ENCODE measurements at places on chromosomes 12 and 14.

GRCh38 chr14:77018785-77019184 lies 9.7 kb downstream of the IRF2BPL start:
- DNase-seq = no peak

DNA sequence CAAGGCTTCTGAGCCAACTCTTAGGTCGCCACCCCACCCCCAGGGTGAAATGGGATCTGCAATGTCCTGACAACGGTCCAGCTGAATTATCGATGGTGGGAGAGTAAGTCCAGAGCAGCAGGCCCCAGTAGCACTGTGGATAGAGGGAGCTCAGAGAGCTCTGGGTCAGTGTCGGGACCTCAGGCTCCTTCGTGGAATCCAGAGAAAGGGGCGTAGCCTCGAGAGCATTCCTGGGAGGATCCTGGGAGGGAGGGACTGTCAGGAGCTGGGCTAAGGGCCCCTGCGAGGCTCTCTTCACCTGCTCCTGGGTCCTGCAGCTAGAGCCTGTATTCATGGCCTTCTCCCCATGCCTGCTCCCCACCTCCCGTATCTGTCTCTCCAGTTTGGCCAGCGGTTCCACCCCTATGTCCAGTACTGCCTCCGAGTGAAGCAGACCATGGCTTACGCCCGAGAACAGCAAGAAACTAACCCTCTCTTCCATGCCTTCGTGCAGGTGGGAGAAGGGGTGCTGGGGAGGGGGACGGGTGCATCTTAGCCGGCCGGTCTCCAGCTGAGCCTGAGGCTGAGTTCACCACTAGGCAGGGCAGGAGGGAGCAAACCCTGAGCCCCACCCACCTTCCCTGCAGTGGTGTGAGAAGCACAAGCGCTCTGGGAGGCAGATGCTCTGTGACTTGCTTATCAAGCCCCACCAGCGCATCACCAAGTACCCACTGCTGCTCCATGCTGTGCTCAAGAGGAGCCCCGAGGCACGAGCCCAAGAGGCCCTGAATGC lies 6.6 kb downstream of the PLEKHG6 start:
- no peak for DNase-seq

DNA sequence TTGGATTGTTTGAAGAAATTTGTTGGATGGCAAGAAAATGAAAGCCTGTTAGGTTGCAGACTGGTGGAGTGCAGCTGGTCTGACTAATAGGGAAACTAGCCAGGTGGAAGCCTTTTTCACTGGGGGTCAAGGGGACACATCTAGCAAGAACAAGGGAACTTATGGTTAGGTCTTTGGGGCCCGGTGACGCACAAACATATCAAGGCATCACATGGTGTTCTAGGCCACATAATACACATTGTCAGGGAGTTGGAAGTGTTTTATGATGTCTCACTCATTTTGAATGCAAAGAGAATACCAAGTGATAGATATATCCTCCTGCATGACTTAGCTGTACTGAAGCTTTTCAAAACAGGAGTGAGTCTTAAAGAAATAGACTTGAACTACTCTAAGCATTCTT lies 351.2 kb downstream of the KCNH5 start:
- DNase-seq = peak; percentile 34

GRCh38 chr12:110590806-110591326 lies 7.7 kb upstream of the PPTC7 start:
- DNase-seq = no peak

DNA sequence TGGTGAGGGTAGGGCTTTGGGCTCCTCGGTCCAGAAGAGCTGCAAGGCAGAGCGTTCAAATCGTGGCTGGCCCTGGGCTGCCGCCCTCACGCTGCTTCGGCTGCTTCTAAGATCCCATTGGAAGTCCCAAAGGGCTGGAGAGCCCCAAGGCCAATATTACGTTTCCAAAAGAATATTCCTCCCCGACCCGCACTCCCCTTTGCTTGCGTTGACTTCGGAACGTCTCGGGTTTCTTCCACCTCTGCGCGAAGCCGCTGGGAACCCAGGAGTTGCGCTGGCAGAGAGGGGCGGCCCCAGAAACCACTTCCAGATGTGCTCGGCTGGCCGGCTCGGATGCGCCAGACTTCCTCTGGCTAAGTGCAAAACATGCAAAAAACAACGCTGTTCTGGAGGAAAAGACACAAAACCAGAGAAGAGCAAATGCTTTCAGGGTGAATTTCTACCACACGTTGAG lies at the start of gene GLT8D2:
TSS of gene GLT8D2 (minus strand) at position 285 of the 454 bp plus-strand sequence. CDS start 30,539 bp downstream, outside the sequence.
- DNase-seq = no peak

DNA sequence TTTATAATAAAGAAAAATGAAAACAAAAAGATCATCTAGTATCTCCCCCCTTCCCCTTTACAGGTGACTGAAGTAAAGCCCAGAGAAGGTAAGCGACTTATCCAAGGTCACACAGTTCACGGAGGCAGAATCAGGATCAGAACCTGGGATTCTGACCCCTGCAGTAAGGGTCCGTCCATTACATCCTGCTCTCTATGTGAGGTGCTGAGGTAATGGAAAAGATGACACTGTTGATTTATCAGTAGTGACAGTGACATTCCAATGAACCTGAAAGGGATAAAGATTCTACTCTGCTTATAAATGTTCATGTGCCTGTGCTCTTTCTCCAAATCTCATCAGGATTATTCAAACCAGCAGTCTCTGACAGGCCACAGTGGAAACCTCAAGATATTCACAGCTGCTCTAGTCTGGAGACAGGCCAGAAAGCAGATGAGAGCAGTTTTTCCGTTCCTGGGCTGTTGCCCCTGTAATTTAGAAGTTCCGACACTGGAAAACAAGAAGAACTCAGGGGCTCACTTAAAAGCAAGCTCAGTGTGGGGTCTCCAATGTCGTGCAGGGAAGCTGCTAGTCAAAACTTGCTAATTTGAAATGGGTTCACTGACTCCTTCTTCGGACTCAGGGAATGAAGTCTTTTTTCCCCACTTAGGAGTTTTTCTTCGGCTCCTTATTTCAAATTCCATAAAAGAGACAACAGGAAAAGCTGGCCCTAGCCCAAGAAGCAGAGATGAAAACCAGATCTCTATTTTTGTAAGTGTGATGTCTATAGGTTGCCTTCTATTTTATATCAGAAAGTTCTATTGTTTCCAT lies 131.8 kb upstream of the EEA1 start:
- DNase-seq = no peak

GRCh38 chr12:480831-481816 lies 21.4 kb downstream of the B4GALNT3 start:
- no peak for DNase-seq

DNA sequence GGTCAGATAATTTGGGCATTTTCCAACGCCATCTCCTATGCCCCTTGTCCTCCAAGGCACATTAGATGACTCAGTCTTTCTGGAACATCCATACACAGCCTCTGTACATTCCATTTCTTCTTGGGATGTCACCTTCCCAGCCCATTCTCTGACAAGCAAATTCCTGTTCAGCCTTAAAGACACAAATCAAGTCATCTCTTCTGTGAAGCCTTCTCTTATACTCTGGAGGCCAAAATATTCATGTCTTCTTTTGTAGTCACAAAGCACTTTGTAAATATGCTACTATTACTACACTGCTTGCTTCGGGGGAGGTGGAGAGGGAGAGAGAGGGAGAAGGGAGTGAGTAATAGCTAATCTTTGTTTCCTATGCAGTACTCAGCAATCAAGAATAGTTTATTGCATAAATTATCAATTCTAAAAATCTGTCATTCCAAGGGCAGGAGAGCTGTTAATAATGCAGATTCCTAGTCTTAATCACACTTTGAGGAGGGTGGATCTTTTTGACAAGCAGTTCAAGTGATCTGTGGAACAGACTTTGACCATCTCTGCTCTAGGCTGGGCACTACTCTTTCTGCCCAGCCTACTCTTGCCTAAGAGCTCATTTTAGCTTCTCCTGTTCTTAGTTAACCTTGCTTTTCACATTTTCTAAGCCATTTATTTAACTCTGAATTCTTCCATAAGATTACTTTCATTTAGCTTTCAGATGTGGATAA lies 27.9 kb downstream of the KCNMB4 start:
- peak; percentile 19 for DNase-seq

DNA sequence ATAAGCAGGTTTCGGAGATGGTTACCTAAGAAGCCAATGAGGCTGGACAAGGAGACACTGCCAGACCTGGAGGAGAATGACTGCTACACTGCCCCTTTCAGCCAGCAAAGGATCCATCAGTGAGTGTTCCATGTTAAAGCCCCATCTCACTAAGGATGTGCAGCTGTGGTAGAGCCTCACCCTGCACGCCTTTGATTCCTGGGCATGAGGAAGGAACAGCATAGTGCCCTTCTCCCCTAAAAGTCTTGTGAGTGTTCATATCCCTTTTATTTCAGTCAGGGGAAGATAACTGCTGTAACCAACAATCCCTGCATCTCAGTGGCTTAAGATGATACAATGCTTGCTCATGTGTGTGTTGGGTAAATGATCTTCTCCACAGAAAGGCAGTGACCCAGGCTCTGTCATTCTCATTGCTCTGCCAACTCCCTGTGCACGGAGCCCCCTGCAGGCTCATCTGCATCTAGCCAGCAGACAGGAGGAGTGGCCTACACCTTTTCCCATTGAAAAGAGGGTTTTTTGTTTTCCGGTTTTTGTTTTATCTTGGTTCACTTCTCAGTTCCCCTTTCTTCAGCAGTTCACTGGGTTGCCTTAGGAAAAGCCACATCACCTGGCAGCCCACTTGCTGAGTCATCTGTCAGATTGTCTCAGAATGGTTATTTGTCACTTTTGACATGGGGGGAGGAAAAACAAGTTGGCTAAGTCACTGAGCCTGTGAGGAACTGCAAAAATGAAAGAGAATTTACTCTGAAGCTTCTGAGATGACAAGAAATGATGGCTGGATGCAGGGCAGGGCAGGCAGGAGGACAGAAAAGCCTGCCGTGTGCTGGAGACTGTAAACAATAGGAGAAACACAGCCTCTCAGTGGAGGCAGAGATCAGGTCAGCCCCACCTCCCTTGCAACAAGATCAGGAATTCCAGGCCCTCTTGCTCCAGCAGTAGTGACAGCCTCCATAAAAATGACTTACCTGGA lies 193.3 kb downstream of the ANO4 start:
- DNase-seq = peak; percentile 14

- no peak for DNase-seq
Observed at GRCh38 chr12:29711381-29711780, 72.4 kb downstream of the TMTC1 start.

- no peak for DNase-seq
Observed at GRCh38 chr12:107033758-107034739, 47.1 kb upstream of the MTERF2 start.

GRCh38 chr12:4809013-4809448 lies 88.8 kb downstream of the GALNT8 start:
- no peak for DNase-seq

- DNase-seq = no peak
Observed at GRCh38 chr12:128138125-128138524, 128.8 kb upstream of the TMEM132C start.

- no peak for DNase-seq
Observed at GRCh38 chr12:57756406-57757341, 1.8 kb downstream of the MARCHF9 start.

DNA sequence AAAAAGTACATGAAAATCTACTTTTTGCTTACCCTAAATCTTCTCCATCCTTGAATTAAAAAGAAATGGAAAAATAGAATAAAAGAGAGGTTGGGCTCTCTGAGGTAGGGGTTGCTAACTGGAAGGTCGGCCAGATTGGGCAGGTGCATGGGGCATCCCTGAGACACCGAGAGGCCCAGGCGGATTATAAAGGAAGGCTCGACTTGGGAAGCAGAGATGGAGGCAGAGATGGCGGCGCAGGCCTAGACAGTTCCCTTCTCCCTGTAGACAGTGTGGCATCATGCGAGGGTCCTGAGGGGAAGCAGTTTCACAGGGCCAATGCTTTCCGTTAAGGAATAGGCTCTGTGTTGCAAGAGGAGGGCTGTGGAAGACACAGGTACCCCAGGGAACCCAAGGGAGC lies 3.7 kb upstream of the KRT74 start:
- no peak for DNase-seq

GRCh38 chr14:91429385-91429784 lies 11.8 kb upstream of the CCDC88C start:
- DNase-seq = no peak

DNA sequence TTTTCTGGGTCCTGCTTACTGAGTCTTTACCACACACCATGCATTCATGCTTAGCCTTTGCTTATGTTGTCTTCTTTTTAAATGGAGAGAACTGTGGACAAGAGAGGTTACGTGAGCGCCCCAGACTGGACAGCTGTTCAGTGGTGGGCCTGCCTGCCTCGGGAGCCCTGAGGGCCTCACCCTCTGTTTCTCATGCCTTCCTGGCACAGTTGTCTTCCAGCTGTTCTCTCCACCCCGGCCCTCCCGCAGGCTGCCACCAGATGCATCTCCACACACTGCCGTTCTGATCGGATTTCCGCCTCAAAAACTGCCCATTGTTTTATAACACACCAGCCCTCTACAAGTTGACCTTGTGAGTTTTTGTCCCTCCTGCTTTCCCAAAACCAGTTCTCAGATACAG lies 100.8 kb downstream of the SAMD4A start:
- DNase-seq = no peak

GRCh38 chr12:45269412-45269751 lies 53.5 kb downstream of the ANO6 start:
- DNase-seq = no peak

DNA sequence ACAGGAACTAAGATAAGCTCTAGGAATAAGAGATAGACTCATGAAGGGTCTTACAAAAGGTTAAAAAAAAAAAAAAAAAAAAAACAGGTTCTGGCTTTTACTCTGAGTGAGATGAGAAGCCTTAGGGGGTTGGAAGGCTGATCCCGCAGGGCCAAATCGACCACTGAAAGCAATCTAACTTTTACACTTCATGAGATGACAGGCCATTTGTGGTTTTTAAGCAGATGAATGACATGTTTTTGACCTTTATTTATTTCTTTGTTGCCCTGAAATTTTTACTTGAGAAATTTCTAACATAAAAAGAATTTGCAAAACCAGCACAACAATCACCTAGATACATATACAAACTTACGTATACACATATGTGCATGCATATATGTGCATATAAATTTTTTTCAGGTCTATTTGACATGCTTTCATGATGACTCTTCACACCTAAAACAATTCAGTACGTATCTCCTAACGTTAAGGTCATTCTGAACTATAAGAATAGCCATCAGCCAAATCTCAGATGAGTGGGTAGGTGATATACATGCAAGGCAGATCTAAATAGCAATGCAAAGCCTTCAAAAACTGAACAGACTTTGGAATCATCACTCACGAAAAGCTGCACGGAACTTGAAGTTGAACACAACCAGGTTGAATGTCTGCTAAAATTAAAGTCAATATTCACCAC lies 87.0 kb downstream of the R3HDM2 start:
- DNase-seq = no peak

DNA sequence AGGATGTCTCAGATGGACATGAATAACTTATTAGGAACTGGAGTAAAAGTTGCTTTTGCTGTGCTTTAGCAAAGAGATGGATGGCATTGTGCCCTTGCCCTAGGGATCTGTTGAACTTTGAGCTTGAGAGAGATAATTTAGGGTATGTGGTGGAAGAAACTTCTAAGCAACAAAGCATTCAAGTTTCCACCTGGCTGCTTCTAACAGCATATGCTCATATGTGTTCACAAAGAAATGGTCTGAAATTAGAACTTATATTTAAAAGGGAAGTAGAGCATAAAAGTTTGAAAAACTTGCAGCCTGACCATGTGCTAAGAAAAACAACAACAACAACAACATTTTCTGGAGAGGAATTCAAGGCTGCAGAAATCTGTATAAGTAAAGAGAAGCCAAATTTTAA lies 7.9 kb upstream of the CPSF6 start:
- DNase-seq = no peak

- DNase-seq = no peak
Observed at GRCh38 chr14:103192246-103192840, 69.1 kb downstream of the TNFAIP2 start.

GRCh38 chr12:26429070-26429691 lies 233.8 kb downstream of the SSPN start:
- DNase-seq = no peak
